ENCODE measurements at places on chromosomes 16 and 17.

- DNase-seq, result no peak
Observed at GRCh38 chr16:81668243-81669097, 110.6 kb upstream of the PLCG2 start.

DNA sequence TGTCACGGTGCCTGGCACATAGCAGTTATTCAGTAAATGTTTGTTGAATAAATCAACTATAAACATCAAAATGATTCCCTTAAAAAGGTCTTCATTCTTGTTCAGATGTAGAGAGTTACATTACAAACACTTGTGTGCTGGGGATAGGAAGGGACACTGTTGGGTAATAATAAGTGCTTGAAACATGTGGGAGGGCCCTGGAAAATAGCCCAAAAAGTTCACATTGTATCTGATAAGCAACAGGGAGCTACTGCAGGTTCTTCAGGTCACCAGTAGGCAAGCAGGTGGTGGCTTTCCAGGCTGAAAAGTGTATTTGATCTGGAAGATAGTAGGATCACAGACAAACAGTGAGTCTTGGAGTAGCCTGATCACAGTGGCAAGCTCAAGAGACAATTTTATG is 19.0 kb upstream of the ZNF652 start:
- DNase-seq, result no peak

- peak; percentile 2 for DNase-seq
Observed at GRCh38 chr17:77322514-77323412, 182.0 kb downstream of the SEC14L1 start.

- no peak for DNase-seq
Observed at GRCh38 chr16:80720804-80721371, 83.5 kb downstream of the CDYL2 start.

- no peak for DNase-seq
Observed at GRCh38 chr17:45114117-45114932, 18.0 kb downstream of the PLCD3 start.

- DNase-seq, result no peak
Observed at GRCh38 chr16:35862242-35862641, 2402.8 kb downstream of the TP53TG3F start.

DNA sequence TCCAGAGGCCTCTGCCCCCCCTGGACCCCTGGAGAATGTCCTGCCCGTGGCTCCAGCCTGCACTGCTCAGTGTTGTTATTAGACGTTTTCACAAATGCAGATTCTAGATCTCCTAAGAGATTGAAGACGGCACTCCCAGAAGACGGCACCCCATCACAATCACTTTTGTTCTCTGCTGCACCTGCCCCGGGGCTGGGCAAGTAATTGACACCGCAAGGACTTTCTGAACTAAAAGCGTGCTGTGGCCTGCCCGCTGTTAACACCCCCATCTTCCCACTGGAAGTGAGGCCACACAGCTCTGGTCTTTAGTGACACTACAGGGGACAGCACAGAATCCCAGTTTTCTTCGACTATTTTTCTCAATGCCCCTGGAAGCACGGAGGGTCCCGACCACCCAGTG is 256.9 kb downstream of the ENGASE start:
- no peak for DNase-seq

GRCh38 chr17:77209330-77209748 is 68.6 kb downstream of the SEC14L1 start:
- DNase-seq, result no peak

DNA sequence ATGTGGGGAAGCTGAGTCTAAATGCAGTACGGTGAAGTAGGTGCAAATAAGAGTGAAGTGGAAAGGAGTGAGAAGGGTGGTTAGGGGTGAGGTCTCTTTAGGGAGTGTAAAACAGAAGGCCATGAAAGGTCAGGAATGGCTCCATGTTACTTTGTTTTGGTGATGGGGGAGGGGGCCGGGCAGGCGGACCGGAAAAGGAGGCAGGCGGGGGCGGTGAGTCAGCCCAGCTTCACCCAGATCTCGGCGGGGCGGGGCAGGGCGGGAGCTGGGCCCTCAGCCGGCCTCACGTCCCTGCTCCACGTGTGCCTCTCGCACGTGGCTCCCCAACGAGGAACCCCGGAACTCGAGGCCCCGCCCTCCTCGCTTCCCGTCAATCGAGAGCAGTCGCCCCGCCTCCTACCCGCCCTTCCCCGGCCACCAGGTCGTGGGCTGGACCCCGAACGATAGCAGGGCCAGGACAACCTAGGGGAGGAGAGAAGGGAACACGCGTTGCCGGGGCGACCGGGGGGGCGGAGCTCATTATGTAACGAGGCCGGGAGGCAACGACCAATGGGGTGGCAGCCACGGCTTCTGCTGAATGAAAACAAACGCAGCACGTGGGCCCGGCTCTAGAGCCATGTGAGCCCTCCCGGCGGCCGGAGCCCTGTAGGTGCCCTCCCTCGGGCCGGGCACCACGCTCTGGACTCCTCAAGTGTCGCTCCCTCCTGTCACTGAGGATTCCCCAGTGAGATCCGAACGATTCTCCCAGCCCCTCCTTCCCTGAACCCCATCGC is 1.4 kb downstream of the NR1D1 start:
- peak; percentile 99 for DNase-seq

- no peak for DNase-seq
Observed at GRCh38 chr16:48833461-48833860, 223.5 kb upstream of the N4BP1 start.

GRCh38 chr16:74455619-74456289 is 34.5 kb upstream of the CLEC18B start:
- DNase-seq, result no peak

- no peak for DNase-seq
Observed at GRCh38 chr16:55697867-55698266, 42.1 kb downstream of the SLC6A2 start.

DNA sequence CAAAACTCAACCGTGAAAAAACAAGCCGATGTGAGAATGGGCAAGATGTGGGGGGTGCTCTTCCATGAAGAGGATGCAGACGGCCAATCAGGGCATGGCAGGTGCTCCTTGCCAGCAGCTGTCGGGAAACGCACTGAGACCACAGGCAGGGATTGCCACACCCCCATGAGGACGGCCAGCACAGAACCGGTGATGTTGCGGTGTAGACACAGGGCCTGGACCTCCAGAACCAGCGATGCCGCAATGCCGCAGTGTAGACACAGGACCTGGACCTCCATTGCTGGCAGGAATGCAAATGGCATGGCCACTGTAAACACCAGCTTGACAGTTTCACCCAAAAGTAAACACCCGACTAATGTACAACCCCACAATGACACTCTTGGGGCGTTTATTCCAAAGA is 164.9 kb downstream of the BANP start:
- DNase-seq, result no peak

DNA sequence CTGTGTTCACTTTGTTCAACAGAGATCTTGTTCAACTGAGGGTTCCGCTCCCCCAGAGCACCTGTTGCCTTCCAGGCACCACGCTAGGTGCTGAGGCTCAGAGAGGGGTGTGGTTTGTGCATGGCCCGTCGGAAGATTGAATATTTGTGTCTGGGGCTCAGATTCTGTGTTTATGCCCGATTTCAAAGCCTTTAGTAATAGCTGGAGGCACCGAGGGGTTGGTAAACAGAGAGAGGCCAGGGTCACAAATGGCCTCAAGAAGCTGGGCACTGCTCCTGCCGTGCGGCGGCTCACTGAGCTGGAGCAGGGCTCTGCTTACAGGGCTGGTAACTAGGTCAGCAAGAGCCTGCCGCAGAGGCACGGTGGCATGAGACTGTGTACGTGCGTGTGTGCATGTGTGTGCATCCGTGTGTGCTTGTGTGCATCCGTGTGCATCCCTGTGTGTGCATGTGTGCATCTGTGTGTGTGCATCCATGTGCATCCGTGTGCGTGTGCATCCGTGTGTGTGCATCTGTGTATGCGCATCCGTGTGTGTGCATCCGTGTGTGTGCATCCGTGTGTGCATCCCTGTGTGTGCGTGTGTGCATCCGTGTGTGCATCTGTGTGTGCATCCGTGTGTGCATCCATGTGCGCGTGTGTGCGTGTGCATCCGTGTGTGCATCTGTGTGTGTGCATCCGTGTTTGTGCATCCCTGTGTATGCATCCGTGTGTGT is 5.4 kb downstream of the ITGAE start:
- peak; percentile 38 for DNase-seq

- DNase-seq, result no peak
Observed at GRCh38 chr17:39393736-39394135, 7.7 kb downstream of the FBXL20 start.

DNA sequence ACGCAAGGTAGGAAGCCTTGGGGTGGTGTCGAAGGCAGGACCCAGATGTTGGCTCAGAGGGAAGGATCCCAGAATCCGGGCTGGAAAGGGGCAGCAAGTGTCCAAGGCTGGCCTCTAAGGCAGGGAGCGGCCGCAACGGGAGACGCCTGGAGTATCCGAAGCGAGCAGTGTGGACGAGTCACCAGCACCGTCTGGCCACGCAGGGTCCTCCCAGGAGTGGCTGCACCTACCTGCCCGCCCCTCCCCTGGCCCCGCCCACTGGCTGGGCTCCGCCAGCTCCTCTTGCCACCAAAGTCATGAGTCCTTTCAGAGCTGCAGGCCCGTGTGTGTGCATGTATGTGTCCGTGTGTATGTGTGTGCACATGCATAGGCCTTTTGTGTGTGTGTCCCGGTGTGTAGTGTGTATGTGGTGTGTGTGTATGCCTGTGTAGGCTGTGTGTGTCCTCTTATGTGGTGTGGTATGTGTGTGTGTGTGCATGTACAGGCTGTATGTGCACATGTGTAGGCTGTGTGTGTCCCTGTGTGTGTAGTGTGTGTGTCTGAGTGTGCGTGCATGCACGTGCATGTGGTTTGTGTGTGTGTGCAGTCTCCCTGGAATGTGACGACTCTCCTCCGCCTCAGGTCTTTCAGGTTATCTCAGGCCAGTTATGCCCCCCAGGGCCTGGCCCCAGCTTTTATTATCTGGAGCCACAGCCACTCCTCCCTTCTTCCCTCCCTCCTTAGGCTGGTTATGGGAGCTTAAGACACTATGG is at the start of gene PRSS8:
Gene PRSS8 (minus strand): TSS at position 193 of the 752 bp plus-strand sequence. CDS start 229 bp downstream, outside the sequence.
- no peak for DNase-seq

DNA sequence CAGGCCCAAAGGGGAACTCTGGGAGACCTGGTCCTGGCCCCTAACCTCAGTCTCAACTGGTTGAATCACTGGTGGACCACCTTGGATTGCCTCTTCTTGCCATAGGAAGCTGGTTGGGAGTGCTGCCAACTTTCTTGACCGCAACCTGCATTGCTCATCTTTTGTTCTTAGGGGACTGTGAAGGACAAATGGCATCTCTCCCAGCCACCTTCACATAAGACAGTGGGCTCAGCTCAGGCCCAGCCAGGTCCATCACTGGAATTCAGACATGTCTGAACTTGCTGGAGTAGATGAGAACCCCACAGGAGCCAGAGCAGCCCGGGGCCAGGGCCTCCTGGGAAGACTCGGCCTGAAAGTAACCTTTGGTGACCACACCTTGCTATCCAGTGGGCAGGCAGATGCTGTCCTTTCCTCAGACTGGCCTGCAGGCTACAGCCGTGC is 18.8 kb downstream of the ADORA2B start:
- no peak for DNase-seq

- DNase-seq, result peak; percentile 19
Observed at GRCh38 chr17:31068291-31068690, 26.5 kb upstream of the NF1 start.

DNA sequence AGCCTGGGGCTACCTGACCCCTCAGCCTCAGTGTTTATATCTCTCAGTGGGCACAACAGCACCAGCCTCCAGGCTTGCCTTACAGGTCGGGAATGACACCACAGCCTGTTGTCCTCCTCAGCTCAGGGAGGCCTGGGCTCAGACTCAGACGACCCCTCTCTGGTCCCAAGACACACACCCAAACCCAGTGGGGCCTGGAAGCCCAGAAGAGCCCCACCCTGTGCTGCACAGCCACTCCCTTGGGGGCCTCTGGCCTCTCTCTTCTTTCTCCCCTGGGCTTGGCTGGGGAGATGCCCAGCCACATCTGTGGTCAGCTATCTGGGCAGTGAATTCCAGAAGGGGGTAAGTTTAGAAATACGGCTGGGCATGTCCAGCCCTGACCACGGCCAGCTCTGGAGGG is 2.4 kb downstream of the NATD1 start:
- DNase-seq, result no peak

DNA sequence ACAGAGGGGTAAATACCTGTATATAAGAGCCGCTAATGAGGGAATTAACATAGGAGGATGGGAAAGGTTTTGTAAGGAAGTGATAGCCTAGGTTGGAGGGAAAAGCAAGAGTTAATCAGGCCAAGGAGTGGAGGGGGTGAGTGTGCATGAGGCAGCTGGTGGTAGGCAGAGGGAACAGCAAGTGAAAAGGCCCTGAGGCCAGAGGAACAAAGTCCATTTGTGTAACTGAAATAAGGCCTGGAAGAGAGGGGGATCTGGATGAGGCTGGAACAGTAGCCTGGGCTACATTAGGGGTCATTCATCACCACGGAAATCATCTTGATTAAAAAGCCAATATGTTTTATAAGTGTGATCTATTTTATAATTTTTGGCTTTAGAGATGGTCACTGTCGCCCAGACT is 45.7 kb downstream of the FZD2 start:
- no peak for DNase-seq

All from activated gamma-delta T cell treated with Interleukin-2 at 50 U/mL for 16 hours (primary cell).